ENCODE measurements at places on chromosomes 7 and 10.
A peak's percentile ranks its signal among the peaks of the same experiment; 100 is the strongest.

DNA sequence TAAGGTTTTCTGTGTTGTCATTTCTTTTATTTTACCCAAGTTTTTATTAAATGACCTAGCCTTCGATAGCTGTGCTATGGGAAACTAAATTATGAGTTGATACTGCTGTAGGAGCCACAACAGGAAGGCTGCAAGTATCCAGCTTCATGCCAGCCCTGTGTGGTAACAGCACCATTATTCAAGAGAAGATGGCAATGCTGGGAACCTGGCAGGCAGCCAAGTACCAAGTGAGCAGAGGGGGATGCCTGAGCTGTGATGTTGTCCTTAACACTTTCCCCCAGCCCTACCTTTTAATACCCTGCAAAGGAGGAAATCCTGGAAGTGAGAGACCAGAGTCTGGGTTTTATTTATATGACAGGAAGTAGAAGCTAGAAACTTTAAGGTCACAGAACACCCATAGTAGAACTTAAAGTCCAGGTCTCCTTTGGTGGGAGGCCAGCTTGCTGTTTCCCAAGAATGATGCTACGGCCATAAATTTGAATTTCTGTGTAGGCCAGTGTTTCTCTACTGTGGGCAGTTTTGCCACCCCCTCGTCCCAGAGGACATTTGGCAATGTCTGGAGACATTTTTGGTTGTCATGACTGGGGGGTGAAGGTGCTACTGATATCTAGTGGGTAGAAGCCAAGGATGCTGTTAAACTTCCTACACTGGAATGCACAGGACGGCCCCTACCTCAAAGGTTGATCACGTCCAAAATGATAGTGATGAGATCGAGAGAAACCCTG is 9.2 kb upstream of the ATXN7L1 start:
- no peak for DNase-seq

DNA sequence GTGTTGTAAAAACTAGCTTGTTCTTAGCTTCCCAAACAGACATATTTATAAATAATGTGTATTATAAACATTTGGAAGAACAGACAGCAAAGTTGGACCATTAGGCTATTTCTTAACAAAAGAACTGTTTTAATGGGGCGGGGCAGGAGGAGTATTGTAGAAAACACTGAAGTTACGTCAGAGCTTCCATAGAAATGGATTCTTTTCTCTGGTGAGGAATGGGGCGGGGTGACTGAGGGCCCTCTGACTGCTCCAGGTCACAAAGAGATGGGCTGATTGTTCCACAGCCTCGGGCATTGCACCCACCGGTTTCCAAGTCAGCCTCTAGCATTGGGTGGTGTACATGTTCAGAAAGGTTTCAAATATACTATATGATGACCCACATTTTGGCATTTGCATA is 36.8 kb upstream of the ADAM12 start:
- no peak for DNase-seq

GRCh38 chr7:240887-241421 is 48.6 kb downstream of the FAM20C start:
- DNase-seq = no peak

DNA sequence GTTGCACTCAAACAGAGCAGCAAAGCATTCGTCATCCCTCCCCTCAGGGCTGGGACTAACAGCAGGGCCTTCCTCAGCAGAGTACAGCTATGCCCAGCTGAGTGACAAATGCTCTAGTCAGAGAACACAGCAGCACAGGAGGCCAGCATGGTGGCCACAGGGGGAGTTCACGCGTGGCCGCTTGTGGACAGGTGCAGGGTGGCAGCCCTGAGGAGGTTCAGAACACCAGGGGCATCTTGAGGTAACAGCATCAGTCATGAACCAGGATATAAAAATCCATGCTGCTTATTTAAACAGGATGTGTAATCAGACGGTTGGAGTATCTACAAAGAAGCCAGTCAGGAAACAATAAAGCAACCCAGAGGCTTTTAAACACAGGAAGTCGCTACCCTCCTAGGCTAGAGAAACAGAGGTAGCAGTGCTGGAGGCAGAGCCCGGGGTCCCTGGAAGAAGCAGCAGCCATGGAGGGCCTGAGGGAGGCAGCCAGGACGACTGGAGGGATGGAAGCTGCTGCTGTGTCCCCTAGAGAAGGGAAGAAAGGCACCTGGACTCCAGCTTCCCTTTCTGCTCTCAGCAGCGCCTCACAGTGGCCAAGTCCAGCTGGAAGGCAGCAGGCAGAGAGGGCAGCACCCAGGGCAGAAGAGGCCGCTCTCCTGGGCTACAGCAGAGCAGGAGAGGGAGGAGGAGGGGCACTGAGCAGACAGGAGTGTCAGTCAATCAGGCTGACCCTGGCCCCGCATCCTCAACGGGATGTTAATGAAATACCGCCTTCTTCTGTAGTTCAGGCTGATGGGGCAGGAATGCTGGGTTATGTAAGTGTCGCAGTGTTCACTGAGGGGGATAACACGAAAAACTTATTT is 70.8 kb upstream of the UCN3 start:
- peak; percentile 9 for DNase-seq

GRCh38 chr10:71280216-71280615 is 38.8 kb upstream of the SLC29A3 start:
- no peak for DNase-seq

DNA sequence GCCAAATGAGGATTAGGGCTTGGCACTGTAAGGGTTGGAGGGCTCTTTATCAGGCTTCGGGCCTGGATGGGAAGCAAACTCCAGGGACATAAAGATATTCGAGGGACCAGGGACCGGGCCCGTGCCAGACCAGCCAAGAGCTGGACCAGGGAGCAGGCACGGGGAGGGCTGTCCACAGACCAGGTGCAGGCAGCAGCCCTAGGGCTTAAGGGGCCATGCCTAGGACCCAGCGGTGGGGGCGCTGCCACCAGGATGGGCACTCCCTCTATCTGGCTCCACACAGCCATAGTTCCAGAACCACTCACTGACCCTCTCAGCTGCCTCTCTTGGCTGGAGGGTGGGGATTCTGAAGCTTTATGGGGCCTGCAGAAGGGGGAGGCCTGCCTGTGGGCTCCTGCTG is 32.9 kb downstream of the FAM241B start:
- DNase-seq = no peak

DNA sequence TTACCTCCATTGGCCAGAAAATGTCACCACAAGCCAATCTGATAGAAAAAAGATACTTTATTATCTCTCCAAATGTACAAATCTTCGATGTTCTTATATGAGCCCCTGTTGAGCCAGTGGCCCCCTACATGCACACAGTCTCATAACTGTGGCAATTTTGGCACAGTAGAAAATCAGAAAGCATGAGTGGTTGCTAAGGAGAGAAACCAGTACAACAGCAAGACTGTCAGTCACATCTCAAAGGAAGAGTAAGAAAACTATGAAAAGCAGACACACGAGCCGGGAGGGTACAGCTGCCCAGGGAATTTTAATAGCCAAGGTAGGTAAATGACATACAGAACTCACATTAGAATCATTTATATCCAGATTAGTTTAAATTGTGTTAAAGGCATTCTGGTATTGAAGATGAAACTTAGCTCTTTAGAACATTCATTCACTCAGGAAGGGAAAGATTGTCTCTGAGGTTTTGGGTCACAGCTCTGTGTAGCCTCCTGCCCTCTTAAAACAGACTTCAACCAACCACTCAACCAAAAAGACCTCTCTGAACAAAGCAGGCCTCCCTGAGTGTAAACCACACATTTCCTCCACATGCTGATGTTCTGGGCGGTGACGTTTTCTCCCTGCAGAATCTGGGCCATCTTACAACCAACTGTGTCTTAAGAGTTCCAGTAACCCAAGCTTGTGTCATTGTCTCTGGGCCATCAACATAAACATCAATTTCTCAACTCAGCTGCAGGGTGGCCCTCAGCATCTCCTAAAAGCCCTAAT is 80.8 kb upstream of the ADAM12 start:
- no peak for DNase-seq

GRCh38 chr7:158495786-158496185 is 91.8 kb downstream of the PTPRN2 start:
- DNase-seq = no peak

DNA sequence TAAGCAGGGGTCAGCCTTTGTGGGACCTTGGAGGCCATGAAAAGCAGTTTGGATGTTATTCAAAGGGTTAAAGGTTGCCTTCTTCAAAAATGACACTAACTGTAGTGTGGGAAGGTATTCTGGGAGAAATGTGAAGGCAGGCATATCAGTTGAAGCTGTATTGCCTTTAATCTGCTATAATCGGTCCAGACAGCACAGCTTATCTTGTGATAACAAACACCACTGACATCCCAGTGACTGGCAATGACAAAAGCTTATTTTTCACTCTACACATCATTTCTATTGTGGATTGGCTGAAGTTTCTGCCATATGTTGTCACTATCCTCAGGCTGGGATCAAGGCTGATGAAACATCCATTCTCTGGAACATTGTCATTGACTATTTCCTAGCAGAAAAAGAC is 1149.2 kb downstream of the GRM8 start:
- no peak for DNase-seq

- no peak for DNase-seq
Measured at GRCh38 chr10:11824825-11825224, 1.7 kb downstream of the PROSER2 start.

DNA sequence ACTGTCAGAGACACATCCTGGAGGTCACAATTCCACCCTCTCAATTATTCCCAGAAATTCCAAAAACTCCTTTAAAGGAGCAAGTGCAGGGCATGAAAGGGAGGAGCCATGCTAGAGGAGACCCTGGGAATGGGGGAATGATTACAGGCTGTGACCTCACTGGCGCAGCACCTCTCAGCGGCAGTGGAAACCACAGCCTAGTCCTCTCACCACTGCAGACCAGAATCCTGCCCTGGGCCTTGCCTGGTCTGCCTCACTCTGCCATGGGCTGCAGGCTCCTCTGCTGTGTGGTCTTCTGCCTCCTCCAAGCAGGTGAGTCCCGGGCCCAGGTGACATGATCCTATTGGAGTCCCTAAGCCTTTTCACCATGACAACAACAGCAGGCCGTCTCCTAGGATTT is 50.5 kb upstream of the PRSS58 start:
- no peak for DNase-seq

DNA sequence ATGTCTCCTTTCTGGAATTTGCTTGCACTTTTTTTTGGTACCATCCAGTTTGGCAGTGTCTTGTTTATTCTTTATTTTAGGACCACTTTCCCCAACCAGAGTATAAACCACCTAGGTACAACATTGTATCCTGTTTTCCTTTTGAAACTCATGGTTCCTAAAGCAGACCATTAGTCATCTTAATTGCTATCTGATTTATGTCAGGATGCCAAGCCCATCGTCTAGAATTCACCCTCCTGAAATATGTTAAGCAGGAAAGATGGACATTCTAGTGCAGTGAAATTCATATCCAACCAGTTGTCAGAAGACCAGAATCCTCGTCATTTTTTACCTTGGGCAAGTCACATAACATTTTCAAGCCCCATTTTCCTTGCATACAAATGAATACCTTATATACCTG is 223.6 kb upstream of the KMT2E start:
- DNase-seq = no peak

DNA sequence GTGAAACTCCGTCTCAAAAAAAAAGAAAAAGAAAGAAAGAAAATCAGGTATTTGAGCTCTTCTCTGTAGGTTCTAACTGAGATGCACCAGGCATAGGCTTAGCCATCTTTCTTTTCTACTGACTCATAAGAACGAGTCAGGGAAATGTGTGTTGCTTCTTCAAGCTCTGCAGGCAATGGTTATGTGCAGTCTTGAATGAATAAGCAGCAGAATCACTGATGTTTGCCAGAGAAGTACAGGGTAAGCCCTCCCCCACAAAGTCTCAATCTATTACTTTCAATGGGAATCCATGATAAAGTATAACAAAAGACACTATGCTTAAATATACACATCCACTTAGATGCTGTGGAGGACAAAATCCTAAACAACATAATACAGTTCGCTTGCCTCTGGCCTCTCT is 239.2 kb downstream of the PARD3 start:
- no peak for DNase-seq

DNA sequence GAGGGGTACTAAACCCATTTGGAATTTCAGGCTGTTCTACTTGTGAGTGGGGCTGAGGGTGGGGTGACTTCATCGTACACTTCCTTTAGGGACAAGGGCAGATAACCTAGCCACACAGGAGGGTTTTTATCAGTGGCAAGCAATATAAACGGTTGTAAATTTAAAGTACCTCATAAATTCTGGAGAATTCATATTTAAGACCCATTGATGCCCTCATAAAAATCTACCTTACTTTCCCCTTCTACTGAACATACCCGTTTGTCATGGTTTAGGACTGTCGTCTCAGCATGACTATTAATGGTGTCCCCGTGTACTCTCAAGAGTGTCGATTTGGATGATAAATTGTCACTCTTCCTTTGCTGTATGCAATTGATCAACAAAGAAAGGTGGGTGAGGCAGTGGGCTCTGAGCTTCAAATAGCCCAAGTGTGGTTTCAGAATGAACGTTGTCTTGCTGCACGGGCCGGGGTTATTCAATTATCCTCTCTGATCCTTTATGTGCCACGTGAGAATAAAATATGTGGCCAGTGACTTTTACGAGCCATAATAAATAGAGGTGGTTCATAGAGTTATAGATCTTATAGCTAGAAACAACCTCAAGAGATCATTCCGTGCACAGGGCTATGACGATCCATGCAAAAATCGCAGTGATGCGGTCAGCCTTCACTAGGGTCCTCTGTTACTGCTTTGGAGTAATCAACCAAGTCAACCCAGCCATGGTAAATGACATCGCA is 82.2 kb downstream of the FAM107B start:
- DNase-seq = no peak

DNA sequence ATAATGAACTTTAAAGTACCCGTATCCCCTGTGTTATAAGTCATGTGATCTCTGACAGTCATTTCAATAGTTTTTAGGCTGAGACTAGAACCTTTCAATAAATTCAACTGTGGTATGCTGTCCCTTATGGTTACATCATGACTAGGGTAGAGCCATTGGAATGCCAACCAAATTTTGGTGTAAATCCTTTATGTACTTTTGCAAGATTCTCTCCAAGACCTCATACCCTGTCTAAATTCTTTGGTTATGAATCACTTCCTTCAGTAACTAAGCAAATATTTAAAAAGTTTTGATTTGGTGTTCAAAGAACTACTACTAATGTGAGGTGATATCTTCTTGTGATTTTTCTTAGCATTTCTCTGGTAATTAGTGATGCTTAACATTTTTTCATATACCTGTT is 20.8 kb upstream of the OR6B1 start:
- DNase-seq = no peak

GRCh38 chr7:135966341-135967043 is 10.7 kb downstream of the MTPN start:
- DNase-seq = no peak

GRCh38 chr7:101906291-101907240 is 89.1 kb downstream of the CUX1 start:
- DNase-seq = no peak

GRCh38 chr10:29229258-29229705 is 59.6 kb upstream of the LYZL1 start:
- DNase-seq = no peak

DNA sequence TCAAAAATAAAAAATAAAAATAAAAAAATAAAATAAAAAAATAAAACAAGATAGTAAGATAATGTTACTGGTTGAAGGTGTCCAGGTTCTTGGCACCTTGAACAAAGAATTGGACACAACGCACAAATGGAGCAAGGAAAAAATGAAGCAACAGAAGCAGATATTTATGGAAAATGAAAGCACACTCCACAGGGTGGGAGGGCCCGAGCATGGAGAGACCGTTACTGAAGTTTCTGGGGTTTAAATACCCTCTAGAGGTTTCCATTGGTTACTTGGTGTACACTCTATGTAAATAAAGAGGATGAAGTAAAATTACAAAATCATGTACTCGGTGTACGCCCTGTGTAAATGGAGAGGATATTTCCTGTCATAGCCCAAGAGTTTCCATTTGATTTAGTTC is 15.7 kb upstream of the PFKP start:
- DNase-seq = no peak
